Activated naive CD4-positive, alpha-beta T cell (primary cell): ENCODE measurements at places on chromosomes 16 and 17.

DNA sequence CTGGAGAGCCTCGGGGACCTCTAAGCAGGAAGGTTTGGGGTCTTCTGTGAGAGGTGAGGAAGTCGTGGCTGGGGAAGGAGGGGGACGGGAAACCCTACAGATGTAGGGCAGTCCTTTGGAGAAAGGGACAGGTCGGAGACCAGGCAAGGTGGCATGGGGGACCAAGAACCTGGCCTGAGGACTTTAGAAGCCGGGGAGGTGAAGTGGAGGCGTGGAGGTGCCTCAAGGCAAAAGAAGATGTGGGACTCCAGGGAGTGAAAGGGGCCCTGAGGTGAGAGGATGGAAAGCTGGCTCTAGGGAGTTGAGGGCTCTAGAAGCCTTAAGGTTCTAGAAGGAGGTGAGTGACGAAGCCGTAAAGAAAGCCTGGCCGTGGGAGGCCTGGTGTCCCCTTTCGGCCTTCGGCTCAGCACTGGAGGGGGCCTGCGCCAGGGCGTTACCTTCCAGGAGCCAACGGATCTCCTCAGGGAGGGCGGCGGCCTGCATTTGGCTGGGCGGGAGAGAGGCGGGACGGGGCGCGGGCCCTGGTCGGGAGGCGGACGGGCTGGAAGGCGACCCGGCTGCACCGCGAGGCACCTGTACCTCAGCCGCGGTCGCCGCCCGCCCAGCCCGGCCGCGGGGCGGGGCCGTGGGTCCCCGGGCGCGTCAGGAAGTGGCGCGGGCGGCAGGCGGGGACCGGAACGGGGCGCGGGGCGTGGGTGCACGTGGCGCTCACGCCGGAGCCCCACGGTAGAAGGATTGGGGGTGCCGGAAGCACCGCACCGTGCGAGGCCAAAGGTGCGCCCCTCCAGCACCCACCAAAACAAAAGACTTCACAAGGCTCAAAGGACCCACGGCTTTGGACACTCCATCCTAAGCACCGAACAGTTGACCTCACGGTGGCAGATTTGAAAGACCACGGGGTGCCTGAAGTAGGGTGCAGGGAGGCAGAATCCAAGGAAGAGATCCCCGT, at the start of gene SKAP1:
Gene SKAP1, minus strand, starts transcription at position 577 of the 949 bp plus-strand sequence.
- DNase-seq = peak; percentile 60

- no peak for DNase-seq
These were observed 2.7 kb downstream of the NXPH3 start for GRCh38 chr17:49578414-49578813.

DNA sequence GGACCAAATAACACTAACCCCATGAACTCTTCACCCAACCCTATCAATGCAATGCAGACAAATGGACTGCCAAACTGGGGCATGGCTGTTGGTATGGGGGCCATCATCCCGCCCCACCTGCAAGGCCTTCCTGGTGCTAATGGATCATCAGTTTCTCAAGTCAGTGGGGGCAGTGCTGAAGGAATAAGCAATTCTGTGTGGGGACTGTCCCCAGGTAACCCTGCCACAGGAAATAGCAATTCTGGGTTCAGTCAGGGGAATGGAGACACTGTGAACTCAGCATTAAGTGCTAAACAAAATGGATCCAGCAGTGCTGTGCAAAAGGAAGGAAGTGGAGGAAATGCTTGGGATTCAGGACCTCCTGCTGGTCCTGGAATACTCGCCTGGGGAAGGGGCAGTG, 78.9 kb downstream of the TMC6 start:
- no peak for DNase-seq

DNA sequence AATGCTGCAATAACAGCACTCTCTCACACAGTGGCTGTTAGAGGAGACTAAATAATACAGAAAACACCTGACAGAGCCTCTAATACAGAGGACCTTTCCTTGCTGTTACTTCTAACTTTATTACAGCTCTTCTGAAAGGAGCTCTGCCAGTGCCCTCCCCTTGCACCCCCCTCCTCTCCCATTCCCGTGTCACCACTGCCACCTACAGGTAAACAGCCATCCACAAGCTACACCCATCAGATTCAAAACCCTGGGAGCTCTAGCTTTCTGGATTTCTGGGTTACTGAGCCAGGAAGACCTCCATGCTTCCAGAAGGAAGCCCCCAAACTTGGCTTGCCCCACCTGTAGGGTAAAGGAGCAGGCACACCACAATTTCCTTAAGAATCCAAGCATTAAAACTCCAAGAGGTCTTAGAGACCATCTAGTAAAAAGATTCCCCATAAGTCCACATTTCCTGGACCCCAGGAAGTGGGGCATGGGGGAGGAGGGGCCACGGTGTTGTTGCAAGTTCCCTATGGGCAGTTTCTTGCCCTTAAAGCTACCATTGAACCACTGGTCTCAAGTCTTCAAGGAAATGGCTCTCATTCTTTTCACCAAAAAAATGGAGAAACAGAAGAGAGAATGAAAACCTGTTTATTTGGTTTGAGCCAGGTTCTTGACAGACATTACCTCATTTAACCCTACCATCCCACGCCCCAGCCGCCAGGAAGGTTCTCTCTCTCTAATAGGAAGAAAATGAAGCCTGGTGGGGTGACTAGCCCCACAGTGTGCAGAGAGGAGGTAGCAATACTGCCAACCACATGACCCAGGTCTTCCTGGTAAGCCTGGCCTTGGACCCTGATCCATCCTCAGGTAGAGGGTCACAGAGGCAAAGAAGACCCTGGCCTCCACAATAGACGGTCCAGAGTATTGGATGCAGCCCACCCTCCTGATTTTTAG, 52.8 kb downstream of the TOM1L2 start:
- DNase-seq = peak; percentile 31

DNA sequence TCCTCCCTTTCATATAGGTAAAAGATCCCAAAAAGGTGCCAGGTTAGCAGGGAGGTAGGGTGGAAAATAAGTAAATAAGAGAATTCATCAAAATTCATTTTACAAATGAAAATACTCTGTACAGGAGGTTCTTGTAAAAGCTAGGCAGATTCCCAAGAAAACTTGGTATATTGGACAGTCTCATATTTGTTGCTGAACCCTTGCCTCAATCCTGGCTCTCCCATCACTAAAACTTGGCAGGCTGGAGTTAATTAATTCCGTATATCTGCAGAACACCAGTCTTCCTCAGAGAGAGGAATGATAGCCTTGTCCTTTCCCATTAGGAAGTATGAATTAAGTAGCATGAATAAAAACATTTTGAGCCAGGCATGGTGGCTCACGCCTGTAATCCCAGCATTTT, 66.2 kb upstream of the MTMR4 start:
- no peak for DNase-seq

GRCh38 chr16:1102921-1103635, 7.0 kb upstream of the C1QTNF8 start:
- DNase-seq = peak; percentile 69
